ENCODE measurements at places on chromosomes 4 and X.

DNA sequence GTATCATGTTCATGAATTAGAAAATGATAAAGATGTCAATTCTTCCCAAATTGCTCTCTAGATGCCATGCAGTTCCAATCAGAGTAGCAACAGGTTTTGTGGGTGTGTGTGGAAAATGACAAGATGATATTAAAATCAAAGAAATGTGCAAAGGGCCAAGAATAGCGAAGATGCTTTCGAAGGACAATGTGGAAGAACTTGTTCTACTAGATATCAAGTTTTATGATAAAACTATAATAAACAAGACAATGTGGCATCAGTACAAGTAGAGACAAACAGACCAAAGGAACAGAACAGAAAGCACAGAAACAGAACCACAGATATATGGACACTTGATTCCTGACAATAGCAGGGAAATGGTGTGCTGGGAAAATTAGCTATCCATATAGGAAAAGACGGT lies 9.0 kb downstream of the TAB3 start:
- no peak for DNase-seq

- DNase-seq: no peak
Measured at GRCh38 chrX:147877726-147878125, 34.0 kb upstream of the FMR1 start.

- DNase-seq: no peak
Measured at GRCh38 chrX:124414281-124414680, 67.9 kb downstream of the SH2D1A start.

GRCh38 chrX:57899064-57899463 lies 11.2 kb downstream of the ZXDA start:
- no peak for DNase-seq

DNA sequence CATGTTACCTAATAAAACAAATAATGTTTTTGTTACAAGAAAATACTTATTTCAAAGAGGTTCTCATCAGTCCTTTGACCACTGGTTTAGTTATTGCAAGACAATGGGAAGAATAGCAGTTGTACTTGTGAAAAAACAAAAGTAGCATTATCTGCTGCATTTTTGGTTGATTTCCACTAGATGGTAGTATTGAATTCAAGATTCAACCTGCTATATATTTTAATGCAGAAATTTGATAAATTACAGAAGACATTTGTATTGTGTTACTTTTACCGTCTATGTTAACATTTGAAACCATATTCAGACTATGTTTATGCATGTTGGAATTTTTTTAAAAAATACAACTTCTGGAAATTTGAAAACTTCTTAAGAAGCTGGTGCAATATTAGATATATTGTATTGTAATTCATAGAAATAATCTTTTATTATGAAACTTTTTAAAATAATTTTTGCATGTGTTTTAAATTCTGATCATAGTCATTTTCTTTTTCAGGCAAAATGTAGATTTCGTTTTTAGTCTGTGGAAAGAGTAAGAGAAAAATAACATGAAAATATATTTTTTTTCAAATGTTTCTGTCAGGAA lies 56.4 kb downstream of the SPCS3 start:
- peak; percentile 30 for DNase-seq

DNA sequence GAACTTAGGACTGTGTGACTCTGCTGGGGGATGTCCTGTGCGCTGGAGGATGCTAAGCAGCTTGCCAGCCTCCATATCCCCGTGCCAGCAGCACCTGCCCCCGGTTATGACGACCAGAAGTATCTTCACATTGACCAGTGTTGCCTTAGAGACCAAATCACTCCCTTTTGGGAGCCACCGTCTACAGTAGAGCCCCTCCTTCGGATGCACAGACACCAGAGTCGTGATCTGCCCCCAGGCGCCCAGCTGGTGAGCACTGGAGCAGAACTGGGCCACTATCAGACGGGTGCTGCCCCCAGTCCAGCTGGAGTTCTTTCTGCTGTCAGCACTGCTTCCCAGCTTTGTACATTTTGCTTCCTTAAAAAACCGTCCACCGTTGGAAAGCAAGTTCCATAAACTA lies 30.0 kb upstream of the TADA2B start:
- no peak for DNase-seq

- DNase-seq: no peak
Measured at GRCh38 chr4:106569146-106570031, 200.8 kb upstream of the GIMD1 start.

- peak; percentile 8 for DNase-seq
Measured at GRCh38 chrX:139126493-139126892, 404.0 kb upstream of the F9 start.

DNA sequence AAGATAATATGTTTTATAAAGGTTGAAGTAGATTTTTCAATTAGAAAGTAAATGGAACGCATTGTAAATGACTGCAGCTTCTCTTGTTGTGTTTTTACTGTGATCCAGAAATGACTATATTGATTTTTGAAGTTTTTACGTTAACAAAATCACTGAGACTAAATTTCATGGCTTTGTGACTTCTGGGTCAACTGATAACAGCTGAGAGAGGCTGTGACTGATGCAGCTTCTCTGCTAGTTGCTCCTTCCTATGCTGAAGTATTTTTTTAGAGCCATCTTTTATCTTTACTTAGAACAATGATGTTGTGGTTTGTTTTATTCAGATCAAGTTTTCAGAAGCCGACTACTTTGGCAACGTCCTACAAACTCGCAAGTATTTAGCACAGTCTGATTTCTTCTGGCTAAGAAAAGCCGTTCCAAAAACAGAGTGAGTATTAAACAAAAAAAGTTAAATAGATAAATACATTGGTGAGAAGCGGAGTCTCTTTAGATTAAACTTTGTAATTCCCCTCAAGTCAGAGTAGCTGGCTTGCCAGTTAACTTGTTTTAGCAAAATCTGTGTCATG lies 94.7 kb upstream of the CBLL2 start:
- DNase-seq: no peak

DNA sequence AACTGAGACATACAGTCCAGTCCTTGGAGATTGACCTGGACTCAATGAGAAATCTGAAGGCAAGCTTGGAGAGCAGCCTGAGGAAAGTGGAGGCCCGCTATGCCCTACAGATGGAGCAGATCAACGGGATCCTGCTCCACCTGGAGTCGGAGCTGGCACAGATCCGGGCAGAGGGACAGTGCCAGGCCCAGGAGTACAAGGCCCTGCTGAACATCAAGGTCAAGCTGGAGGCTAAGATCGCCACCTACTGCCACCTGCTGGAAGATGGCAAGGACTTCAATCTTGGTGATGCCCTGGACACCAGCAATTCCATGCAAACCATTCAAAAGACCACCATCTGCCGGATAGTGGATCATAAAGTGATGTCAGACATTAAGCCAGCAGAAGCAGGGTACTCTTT lies 20.4 kb upstream of the FRMPD3 start:
- peak; percentile 0 for DNase-seq

GRCh38 chr4:106707776-106708463 lies 328.2 kb downstream of the DKK2 start:
- DNase-seq: peak; percentile 18

DNA sequence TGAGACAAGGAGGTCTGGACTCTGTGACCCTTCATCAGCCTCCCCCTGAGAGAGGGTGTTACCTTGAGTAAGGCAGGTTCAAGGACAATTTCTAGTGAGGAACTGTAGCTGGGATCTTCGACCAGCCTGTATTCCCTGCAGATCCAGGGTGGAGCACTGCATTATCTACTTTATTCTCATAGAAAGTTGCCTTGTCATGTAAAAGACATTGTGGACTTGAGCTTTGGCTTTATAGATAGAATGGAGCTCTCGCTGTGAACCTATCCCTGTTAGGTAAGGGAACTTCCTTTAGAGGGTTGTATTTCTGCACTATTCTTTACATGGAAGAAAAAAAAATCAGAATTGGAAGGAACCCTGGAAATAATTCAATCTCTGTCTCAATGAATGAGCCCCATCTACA lies 91.4 kb downstream of the MAOA start:
- DNase-seq: no peak

DNA sequence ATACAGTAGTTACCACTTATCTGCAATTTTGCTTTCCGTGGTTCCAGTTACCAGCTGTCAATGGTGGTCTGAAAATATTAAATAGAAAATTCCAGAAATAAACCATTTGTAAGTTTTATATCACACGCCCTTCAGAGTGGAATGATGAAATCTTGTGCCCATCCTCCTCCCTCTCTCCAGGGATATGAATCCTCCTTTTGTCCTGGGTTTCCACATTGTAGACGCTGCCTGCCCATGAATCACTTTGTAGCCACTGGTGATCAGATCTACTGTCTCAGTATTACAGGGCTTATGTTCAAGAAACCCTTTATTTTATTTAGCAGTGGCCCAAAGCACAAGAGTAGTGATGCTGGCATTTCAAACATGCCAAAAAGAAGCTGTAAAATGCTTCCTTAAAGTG lies 198.6 kb downstream of the KCNIP4 start:
- no peak for DNase-seq

- no peak for DNase-seq
Measured at GRCh38 chrX:12412561-12412960, 274.3 kb downstream of the FRMPD4 start.

DNA sequence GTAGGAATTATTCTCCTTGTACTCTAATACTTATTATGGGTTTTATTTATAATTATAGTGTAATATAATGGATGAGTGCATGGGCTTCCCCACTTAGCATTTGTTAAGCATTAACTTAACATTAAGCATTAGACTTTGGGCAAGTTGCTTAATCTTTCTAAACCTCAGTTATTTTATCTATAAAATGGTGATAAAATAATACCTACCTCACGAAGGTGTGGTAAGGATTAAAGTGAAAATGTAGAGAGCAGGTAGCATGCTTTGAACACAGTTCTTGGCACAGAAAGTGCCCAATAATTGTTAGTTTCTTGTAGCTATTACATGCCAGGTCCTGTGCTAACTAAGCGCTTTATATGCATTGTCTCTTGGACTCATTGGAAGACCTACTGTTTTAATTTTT lies 2.6 kb downstream of the MSMO1 start:
- no peak for DNase-seq

- DNase-seq: no peak
Measured at GRCh38 chrX:136025091-136025490, 39.9 kb downstream of the SLC9A6 start.

Measured in A172 (cell line).